Stimulated activated CD4-positive, alpha-beta T cell treated with anti-CD3 and anti-CD28 coated beads, Interleukin-1b, Interleukin-23, amount 100 ng/mL, for 24 hours (primary cell): ENCODE measurements at places on chromosomes 5 and 9.

DNA sequence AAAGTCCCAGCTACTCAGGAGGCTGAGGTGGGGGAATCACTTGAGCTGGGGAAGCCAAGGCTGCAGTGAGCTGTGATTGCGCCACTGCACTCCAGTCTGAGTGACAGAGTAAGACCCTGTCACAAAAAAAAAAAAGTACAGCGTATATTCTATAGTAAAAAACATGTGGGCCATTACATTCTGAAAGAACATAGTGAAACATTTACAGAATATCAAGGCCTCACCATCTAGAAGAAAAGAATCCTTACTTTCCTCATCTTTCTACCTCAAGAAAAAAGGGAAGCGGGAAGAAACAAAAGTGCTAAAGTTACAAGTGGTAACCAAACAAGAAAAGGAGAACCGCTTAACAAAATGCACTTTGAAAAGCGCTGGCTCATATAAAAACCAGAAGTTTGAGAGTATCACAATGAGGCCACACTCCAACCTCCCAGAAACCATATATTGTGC is 5.7 kb upstream of the SYK start:
- no peak for DNase-seq

DNA sequence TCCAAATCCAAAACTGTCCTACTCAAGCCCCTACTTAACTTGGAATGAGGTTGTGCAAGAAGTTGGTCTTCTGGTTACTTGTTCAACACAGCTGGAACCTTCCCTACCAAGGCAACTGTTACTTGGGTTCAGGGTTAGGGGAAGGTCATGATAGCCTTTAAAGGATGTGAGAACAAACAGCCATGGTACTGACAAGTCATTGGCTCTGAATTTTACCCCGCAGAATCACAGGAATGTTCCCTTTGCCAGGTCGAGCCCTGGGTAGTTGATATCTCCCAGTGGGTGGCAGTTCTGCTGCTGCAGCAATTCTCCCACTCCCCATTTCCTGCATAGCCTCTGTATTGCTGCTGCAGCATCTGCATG is 396.1 kb upstream of the MPDZ start:
- DNase-seq: no peak

DNA sequence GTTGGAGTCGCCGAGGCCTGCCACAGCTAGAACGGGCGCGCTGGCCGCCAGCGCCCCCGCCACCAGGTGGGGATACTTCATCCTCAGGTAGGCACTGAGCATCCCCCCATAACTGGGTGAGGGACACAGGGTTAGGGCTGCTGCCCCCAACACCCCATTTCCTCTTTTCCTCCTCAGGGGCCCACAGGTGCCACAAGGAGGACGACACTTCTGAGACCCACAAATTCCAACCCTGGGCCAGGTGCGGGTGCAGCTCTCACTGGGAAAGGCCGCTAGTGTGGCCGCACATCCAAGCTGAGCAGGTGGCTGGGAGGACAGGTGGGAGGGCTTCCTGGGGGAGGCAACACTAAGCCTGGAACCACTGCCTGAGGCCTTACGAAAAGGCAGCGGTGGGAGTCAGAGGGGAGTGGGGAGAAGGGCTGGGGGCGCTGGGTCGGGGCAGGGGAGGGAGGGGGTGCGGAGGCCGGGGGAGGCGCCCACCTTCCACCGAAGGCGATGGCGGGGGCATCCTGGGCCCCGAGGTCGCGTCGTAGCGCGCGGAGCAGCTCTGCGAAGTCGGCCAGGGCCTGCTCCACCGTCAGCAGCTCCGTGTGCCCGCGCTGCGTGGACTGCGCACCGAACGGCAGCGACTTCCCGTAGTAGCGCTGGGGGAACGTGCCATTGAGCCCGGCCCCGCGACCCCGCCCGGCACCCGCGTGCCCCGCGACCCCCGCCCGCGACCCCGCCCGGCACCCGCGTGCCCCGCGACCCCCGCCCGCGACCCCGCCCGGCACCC is 961 bp downstream of the DPP7 start:
- no peak for DNase-seq

DNA sequence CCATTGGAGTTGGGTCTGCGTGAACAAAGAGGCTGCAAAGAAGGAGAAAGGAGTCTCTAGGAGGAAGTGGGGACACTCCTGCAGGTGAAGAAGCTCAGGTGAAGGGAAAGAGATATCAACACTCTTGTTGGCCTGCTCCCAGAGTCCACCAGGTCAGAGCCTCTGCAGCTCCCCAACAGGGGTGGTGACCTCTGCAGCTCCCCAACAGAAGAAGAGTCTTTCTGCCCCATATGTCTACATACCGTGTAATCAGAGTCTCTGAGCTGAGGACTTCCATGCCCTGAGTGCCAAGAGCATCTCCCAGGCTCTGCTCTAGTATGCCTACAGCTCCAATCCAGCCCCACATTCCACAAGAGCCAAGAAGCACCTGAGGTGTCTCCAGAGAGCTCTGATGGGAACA is 67.4 kb upstream of the TRPC7 start:
- DNase-seq: no peak

DNA sequence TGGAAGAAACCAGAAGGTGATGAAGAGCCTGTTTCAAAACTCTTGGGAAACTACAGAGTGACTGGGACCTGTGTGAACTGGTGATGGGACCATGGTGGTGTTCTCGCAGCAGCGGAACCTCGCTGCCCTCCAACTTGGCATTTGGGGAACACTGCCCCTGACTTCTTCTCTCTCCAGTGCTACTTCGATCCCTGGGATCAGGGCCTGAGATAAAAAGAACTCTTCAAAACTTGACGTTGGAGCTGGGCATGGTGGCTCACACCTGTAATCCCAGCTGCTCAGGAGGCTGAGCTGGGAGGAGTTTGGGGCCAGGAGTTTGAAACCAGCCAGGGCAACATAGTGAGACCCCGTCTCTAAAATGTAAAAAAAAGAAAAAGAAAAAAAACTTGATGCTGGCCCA is 18.1 kb downstream of the PITX1 start:
- no peak for DNase-seq

- no peak for DNase-seq
These were observed at the start of gene LOX for GRCh38 chr5:122078116-122079110. LOX (minus strand) TSS chr5:122078259; CDS start chr5:122077985, 274 bp downstream.

GRCh38 chr5:135340568-135340967 is 58.5 kb downstream of the MACROH2A1 start:
- DNase-seq: no peak

DNA sequence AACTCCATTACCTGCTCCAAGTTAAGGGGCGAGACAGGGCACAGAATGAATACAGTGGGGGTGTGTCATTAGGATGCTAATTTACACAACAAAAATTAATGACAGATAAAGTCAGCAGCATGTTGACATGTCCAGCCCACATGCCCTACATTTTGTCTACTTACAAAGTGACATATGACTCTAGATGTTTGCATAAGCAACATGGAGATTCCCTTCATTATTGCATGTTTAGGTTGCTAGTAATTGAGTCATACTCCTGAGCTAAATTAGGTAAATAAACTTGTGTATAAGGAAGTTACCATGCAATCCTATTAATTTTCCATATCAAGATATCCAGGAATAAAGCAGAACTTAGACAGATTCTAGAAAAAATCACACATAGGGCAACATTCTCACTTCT is 232.2 kb downstream of the PDE4D start:
- DNase-seq: no peak

DNA sequence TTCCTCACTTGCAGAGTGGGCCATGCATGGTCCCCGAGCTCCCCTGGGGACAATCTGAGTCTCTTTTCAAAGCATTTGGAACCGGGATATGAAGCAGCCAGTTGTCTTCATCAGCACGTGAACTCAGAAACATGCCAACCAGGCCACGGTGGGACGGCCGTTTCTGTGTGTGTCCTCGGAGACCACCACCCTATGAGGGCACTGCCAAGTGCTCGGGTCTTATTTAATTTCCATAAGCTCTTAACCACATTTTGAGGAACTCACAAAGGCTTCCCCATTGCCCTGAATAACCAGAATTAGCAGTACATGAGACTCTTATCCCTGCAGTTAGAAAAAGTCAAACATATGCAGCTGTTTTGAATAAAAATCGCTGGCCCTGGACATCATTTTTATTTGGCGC is 60.1 kb downstream of the OTULIN start:
- DNase-seq: no peak

GRCh38 chr5:132458226-132458560 is 32.4 kb downstream of the IRF1 start:
- DNase-seq: no peak

- DNase-seq: no peak
These were observed 60.7 kb downstream of the PRRT1B start for GRCh38 chr9:131605770-131606590.

- no peak for DNase-seq
These were observed 5.0 kb downstream of the S1PR3 start for GRCh38 chr9:88996046-88996920.

- DNase-seq: no peak
These were observed 26.4 kb downstream of the PTGR1 start for GRCh38 chr9:111572950-111573604.

GRCh38 chr9:26502311-26502710 is 390.3 kb downstream of the CAAP1 start:
- DNase-seq: no peak
